H4 (cell line): ENCODE measurements at places on chromosomes 1 and 21.

- DNase-seq, result no peak
Measured at GRCh38 chr1:1217621-1218523, 3.9 kb upstream of the TNFRSF4 start.

DNA sequence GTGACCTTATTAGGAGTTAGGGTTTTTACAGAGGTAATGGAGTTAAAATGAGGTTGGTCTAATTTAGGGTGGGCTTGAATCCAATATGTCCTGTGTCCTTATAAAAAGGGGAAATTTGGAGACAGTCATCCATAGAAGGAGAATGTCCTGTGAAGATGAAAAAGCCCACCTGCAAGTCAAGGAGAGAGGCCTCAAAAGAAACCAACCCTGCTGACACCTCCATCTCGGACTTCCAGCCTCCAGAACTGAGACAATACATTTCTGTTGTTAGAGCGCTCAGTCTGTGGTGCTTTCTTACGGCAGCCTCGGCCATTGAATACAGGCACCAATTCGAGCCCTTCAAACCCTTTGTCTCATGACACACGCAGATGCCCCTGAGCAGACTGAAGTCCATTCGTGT, 43.8 kb downstream of the ACTA1 start:
- no peak for DNase-seq

DNA sequence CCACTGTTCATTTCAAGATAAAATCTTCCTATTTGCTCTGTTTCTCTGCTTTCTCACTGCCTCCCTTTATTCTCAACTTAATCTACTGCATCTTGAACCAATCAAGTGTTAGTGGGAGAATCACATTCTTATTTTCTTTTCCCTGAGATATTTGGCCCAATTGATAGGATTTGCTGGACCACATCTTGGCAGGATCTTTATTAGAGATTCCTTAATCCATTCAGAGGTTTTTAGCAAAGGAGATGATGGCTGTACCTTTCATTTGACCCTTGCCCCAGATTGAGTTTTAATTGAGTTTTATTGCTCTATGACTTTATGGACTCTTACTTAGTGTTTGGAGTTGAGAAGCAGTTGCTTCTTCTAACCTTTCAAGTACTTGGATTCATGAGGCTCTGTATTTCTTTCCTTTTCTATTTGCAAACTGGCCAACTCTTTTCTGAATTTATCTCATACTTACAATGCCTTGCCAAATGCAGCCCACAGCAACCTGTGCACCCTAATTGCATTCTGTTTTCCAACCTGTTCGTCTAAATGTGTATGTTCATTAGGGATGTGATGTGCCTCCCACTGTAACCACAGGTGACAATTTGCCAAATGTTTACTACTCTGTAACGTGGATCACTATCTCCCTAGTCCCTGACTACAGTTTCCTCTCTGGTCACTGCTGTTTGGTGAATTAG, 274.8 kb upstream of the KAZN start:
- no peak for DNase-seq

DNA sequence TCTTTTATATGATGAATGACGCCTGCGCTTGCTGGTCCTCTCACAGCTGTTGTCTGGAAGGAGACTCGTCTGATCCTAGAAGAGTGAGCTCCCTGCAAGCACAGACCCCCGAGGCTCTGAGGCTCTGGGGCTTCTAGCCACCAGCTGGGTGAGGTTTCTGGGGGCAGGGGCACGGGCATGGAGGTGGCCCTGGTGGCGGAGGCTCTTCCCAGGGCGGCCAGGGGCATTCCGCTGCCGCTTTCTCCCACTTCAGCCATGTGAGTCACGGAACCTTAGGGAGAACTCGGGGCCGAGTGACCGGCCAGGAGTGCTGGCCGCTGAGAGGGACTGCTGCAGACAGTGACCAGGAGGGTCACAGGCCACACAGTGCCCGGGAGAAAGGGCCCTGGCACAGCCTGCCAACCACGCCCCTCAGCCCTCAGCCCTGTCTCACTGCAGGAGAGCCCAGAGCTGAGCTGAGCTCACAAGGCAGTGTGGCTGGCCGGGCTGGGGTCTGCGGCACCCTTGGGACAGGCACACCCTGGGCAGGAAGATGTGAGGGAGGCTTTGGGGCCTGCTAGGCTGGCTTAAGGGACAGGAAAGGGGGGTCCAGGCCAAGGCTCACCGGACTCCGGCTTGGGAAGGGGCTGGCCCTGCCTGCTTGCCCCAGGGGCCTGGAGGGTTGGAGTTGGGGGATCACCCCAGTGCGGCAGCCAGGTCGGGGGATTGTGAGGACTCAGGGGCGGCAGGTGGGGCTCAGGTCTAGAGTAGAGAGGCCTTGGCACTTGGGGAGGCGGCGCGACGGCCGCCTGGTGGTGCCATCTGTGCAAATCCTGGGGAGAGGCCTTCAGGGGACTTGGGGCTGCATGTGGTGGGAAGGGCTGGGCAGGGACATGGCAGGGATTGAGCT, 35.7 kb downstream of the MORN1 start:
- DNase-seq, result no peak

DNA sequence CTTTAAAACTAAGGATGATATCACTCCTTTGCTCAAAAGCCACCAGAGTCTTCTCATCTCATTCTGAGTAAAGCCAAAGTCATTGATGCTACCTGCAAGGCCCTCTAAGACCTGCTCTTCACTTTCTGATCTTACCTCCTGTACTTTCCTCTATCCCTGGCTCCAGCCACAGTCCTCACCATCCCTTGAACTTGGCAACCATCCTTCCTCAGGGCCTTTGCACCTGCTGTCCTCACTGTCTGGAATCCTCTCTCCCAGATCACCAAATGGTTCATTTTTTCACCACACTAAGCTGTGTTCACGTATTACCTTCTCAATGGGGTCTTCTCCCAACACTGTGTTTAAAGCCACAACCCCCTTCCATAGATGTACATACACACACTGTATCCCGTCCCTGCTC, 4.3 kb upstream of the PHLDA3 start:
- no peak for DNase-seq

- DNase-seq, result peak; percentile 35
Measured at GRCh38 chr1:20732071-20732587, 374 bp downstream of the SH2D5 start.

DNA sequence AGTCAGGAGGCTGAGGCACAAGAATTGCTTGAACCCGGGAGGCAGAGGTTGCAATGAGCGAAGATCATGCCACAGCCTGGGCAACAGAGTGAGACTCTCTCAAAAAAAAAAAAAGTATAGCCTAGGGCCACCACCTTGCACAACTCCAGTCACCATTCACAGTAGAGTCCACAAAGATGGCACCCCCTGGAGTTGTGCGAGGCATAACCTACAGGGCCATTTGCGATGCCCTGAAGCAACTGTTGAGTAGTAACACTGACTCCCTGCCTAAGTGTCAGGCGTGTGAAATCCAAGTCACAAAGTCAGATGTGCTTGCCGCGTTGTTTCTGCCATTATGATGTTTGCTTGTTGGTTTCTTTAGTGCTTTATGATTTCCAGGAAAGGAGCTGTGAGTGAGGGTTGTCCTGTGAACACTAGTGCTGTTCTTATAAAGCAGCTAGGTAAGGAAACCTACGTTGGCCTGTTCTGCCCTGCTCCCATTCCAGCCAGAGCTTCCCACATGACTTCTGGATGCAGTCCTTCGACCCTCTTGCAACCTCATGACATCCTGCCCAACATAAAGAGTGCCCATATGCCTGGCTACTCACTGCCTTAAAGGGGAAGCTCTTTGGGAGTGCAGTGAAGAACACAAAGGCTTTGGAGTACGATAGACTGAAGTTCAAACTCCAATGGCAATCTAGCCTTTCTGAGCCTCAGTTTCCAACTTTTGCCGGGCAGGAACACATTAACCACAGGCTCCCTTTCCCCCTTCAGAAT, 29.8 kb downstream of the FHAD1 start:
- DNase-seq, result no peak

- DNase-seq, result no peak
Measured at GRCh38 chr1:192266645-192267044, 50.1 kb upstream of the RGS21 start.

GRCh38 chr1:24275510-24275909, 43.6 kb upstream of the GRHL3 start:
- DNase-seq, result peak; percentile 77

DNA sequence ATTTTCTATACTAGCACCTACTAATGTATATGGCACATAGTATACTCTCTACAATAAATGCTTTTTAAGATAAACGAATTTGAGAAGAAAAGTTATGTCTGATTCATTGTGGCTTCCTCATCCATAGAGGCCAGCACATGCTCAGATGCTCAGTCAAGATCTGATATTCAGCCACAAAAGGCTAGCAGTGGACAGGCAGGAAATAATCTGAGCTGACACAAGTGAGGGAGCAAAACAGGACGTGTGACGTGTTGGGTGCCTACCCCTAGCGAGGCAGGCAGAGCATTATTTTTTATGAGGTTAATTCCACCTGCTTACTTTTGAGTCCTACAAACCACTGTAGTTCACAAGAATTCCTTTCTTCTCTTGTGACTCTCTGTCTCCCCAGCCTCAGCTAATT, 550.9 kb downstream of the SMYD3 start:
- no peak for DNase-seq

DNA sequence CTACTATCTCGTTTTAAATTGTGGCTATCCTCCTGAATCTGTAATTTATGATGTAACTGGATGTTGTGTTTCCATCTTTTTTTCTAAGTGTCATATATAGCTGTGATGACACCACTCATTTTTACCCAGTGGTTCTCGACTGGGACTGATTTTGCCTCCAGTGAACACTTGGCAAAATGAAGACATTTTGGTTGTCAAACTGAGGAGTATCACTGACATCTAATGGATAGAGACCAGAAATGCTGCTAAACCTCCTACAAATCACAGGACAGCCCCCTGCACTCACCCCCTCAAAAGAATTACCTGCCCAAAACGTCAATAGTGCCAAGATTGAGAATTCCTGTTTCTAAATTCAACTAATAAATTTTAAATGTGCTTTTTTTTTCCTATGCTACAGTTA, 1.9 kb downstream of the TRMT13 start:
- DNase-seq, result no peak

GRCh38 chr1:231201979-231202633, 38.9 kb upstream of the GNPAT start:
- DNase-seq, result no peak

- DNase-seq, result no peak
Measured at GRCh38 chr1:227453631-227454355, 109.6 kb upstream of the ZNF678 start.

DNA sequence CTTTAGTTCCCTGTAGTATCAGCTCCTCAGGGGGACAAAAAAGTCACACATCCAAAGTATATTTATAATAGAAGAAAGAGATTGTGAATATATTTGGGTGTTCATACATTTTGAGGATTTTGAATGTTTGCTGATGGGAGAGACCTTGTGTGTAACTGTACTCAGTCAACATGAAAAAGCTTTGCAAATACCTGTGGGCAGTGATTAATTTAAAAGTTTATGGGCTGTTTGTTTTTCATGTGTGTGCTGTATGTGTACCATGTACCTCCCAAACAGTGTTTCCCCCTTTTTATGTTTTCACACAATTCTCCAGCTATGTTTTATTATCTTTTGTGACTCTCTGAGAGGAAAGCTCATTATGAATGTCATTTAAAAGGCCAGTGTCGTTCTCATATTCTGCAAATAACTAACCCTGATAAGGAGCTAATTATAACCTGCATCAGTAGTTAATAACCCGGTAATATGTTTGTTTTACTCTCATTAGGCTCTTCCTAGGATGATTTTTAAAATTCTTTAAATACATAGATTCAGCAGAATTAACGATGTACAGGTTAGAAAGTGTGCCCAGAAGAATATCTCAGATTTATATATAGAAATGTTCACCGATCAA, 271.5 kb downstream of the NFIA start:
- no peak for DNase-seq

- no peak for DNase-seq
Measured at GRCh38 chr21:35236090-35236489, 187.0 kb upstream of the RUNX1 start.

DNA sequence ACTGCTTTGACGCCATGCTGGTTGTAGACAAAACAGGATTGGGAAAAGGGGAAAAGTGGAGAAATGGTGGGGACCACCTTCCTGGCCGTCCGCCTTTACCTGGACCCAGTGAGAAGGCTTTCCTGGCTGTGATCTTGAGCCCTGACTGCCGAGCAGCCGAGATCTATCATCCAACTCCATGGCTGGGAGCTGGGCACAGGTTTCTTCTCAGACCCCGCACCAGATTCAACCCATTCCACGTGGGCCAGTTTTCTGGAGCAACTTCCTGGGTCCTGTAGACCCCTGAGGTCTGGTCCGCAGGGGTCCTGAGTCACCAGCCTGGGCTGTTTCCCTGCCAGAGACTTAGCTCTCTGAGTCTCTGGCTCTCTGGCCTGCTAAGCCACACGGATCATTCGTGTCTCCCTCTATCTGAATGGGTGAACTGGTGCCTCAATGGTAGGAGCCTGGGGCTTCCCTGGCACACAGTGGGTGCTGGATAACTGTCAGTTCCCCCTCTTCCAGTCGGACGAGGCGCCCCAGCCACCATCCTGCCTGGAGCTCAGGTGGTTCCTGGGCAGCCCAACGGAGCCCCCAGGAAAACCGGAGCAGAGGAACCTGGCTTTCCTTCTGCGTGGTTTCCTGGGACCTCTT, 4.5 kb upstream of the NPHP4 start:
- no peak for DNase-seq

GRCh38 chr1:85569122-85569521, 11.4 kb upstream of the CCN1 start:
- no peak for DNase-seq

- DNase-seq, result no peak
Measured at GRCh38 chr1:208264469-208265121, 20.4 kb upstream of the PLXNA2 start.

DNA sequence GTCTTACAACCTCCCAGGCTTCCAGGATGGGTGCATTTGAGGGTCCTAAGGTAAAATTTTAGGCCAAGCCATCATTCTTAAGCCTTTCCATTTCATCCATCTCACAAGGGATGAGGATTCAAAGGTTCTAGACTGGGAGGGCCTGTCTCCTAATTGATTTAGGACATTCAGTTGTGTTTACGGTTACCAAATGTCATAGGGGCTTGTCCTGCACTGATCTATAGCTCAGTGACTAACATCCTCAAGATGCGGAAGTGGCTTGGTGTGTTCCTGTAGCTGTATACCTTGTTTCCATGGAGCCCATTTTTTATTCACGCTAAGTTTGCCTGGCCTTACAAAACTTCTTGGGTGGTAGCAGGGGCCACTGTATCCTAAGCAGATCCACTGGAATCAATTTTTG, 52.8 kb downstream of the DUSP10 start:
- no peak for DNase-seq
